Activated T-cell treated with anti-CD3 and anti-CD28 coated beads for 4 hours (primary cell): ENCODE measurements at places on chromosomes 1 and 21.

DNA sequence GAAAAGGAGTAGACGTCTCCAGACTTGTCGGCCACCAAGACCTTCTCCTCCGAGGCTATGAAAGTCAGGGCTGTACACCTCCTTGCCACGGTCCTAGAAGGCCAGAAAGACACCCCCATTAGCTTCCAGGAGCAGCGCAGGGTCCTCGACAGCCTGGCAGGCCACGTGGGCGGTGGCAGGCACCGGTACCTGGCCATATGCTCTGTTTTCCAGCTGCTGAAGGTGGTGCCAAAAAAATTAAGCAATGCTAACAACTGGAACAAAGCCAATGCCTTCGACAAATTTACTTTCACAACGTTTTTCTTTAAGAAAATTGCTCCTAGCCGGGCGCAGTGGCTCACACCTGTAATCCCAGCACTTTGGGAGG, 15.9 kb downstream of the WDR4 start:
- DNase-seq: no peak

- no peak for DNase-seq
Measured at GRCh38 chr1:73800376-73800775, 397.6 kb downstream of the LRRIQ3 start.

DNA sequence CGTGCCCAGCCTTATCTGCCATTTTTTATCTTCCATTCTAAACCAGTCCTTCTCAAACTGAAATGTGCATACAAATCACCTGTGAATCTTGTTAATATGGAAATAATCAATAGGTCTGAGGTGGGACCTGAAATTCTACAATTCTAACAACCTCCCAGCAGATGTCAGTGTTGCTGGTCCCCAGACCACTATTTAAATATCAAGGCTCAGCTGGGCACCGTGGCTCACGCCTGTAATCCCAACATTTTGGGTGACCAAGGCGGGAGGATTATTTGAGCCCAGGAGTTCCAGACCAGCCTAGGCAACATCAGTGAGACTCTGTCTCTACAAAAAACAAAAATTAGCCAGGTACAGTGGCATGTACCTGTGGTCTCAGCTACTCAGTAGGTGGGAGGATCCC, 4.1 kb downstream of the UQCRHL start:
- DNase-seq: no peak

GRCh38 chr1:26701266-26701994, 5.6 kb downstream of the ARID1A start:
- no peak for DNase-seq

DNA sequence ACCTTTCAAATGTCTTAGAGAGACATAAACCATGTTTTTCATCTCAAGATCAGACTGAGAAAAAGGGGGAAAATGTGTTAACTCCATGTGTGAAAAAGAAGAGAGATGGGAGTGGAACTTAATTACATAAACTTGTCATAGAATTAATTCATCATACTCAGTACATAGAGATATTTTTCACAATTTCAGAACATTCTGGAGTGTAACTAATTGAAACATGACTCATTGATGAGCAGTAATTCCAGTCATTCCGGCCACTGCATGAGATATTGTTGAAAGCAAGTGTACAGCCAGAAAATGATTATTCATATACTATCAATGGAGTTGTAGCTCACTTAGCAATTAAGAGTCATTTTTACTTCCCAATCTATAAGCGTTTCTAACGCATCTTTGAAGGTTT, 739.3 kb downstream of the LTN1 start:
- no peak for DNase-seq

GRCh38 chr1:30683699-30684098, 39.7 kb downstream of the MATN1 start:
- DNase-seq: no peak
